Activated CD4-positive, alpha-beta memory T cell treated with anti-CD3 and anti-CD28 coated beads for 36 hours (primary cell): ENCODE measurements at places on chromosomes 4 and X. TPM values are rescaled to one million over a fixed set of nuclear protein-coding genes. Genes with fewer than 3 reads are reported as not detected.

MAGEC3 gene
- total RNA-seq, result not detected

DNA sequence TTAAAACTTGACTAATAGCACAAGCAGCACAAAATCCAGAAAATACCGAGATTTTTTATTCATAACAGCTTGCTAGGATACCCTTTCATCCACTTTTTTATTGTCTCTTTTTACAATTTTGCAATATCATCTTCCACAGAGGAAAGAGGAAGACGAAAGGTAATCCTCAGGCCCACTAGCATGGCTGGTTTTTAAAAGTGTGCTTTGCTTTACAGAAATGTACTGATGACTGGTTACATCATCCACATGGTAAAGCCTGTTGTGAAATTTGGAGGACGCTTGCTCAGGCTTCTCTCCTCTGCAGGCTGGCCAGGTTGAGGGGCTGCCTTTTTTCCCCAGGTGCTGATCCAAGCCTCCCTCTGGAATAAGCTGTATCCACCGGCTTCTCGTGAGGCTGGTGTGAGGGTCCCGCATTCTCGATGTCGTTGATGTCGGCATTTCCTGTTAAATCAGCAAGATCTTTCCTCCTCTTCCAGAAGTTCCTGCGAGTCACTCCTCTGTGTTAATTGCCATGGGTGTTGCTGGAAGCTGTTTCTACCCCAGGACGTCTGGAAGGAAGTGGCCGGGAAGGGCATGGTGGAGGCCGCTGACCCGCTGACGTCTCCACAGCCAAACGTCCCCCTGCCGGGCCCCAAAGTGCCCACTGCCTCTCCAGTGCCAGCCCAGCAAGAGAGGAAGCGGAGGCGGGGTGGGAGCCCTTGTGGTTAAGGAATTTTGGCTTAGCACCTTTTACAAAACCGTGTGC, 5.8 kb upstream of the DGKQ start:
- DNase-seq, result no peak

SYP gene
- total RNA-seq, result 5.4 TPM

BEND2 gene
- total RNA-seq, result not detected

GRCh38 chr4:151567056-151567455, 158.1 kb downstream of the FHIP1A start:
- no peak for DNase-seq

- no peak for DNase-seq
These were observed 19.9 kb upstream of the PCDH10 start for GRCh38 chr4:133129237-133129636.

DNA sequence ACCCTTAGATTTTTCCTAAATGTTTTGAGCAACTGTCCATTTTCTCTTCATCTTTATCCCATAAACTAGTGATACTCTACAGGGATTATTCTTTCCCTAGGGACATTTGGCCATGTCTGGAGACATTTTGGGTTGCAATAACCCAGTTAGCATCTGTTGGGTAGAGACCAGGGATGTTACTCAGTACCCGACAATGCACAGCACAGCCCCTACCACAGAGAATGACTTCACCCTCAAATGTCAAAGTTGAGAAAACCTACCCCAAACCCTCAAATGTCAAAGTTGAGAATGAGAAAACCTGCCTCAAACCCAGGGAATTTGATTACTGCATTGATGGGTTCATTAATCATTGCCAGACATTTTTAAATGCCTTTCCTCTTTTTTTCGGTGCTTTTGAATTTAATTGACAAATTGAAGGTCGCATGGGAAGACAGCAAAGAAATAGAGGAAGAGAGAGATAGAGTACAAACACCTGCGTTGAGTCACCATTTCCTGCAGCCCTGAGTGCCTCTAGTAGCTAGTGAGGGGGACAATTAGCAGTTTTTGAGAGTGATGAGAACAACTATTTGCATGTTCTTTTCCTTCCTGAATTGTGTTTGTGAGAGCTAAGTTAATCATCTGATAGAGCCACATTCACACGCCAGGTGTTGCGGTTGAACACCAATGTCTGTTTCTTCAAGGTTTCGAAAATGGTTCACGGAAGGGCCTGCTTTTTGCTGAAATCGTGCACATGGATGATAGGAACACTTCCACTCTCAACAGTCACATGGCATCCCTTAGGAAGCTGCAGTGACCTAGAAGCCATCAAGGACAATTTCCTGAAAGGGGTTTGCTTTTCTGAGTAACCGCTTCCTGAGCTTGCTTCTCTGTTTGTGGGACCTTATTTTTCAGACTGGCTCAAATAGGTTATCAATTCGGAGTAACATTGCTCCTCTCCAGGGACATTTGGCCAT, 203.9 kb upstream of the VCX3A start:
- no peak for DNase-seq

- DNase-seq, result no peak
These were observed 8.9 kb upstream of the UGT2A3 start for GRCh38 chr4:68960294-68961163.

DNA sequence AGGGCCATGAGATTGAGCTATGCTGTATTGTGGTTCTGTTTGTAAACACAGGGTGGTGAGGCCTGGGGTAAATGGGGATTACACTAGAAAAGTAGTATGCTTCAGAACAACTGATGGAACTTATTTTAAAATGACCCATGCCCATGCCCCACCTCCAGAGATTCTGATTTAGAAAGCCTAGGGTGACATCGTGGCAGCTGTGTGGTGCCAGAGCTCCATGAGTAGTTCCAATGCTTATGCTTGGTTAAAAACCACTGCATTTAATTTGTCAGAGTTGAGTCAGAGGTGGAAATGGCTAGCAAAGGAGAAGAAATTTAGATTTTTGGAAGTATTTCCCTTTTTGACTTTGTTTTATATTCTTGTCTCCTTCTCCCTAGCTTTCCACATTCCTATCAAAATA, 63.4 kb upstream of the PDE5A start:
- no peak for DNase-seq

DNA sequence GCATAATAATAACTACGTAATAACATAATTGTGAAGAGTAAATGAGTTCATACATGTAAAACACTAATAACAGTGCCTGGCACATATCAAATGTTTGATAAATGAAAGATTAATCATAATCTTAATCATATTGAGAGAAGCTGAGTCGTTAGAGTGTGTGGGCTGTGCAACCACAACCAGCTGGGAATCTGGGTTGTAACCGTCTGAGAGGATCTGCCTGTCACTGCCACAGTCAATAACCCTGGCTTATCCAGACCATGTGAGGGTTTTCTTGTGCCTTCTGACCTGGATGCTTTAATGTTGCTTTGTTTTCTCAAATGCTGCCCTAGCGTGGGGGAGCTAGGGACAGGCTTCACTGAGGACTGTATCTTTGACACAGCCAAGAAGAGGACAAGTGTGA, 73.9 kb downstream of the TRPC5 start:
- DNase-seq, result peak; percentile 8

NAP1L2 gene
- 3.1 TPM for total RNA-seq

NKX1-1 gene
- not detected for total RNA-seq

DNA sequence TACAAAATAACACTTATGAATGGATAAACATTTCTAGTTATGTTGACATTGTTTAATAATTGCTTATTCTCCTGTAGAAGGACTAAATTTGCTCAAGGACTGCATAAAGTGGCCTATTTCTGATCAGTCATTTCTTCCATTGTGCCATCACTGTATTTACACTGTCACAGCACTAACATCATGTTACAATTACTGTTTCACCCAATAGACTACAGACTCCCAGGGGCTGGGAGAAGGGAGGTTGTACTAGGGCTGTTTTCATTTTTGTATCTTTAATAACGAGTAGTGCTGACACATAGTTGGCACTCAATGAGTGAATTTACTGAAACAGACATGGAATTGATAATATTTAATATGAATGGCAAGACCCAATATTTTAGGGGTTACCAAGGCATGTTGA, 139.5 kb downstream of the SLC10A7 start:
- no peak for DNase-seq

GRCh38 chr4:83629945-83630721, 94.2 kb downstream of the GPAT3 start:
- DNase-seq, result no peak

GRCh38 chr4:56803471-56803870, 18.0 kb downstream of the SPINK2 start:
- DNase-seq, result no peak

ZNF518B gene
- total RNA-seq, result 14.7 TPM

DNA sequence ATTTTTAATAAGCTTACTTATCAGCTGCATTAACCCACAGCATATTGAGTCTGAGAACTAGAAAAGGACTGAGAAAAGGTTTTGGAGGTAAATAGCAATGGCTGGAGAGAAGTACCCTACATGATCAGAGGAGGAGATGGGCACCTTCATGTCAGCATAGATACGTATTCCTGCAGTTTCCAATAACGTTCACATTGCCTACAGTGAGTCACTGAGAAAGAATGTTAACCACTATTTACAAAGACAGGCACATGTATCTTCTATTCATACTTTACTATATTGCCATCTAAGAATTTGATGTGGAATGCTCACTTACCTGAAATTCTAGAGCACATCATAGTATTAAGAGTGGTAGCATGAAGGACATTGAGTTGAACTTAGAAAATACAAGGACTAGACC, 92.5 kb downstream of the TLL1 start:
- DNase-seq, result no peak

DNA sequence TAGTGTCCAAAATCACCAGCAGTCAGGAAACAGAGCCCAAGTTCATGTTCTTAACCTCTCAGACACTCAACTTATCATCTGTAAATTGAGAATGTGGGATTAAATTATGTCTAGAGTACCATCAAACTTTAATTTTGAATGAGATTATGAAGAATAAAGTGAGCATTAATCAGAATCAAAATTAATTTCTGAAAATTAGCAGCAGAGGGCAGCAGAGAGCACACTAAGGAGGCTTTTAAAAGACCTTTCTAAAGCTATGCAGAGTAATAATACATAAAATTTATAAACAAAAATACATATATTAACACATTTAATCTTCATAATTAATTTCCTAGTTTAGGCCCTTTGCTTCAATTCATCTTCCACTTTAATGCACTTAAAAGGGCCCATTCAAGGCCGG, 7.1 kb downstream of the TASL start:
- no peak for DNase-seq

DIPK2B gene
- total RNA-seq, result not detected

ZMAT1 gene
- 3.7 TPM for total RNA-seq

- no peak for DNase-seq
These were observed 35.2 kb downstream of the DTHD1 start for GRCh38 chr4:36316607-36317006.

DNA sequence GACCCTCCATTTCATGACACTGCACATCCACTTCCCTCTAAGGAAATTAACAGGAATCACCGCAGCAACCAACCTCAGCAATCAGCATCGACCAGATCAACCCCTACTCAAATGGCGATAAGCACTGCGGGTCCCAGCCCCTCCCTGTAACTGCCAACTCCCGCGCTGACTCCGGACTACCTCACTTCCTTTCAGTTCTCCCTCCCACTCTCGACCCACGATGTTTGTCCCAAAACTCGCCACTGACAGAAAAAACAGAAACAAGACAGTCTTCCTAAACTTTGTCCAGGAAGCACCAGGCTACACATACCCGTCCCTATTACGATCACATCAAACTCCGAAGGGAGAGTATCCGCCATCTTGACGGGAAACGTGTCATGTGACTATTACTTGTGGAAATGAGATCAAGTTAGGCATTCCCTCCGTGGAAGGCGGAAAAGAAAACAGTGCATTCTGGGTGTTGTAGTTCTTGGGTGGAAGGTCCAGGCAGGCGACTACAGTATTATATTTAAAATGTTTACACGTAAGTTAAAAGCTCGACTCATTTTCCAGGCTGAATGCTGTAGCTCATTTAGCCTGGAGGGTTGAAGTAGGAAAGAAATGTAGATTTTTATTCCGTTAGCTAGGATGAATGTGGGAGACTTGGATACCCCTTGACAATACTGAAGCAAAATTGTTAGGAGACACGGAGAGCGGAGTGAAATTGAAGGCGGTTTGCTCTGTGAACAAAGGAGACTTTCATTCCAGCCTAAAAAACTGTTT, at the start of gene CHM:
TSS of gene CHM (minus strand) at position 385 of the 762 bp plus-strand sequence. CDS start at position 359, 26 bp downstream.
- peak; percentile 68 for DNase-seq

- no peak for DNase-seq
These were observed 137.2 kb upstream of the ARHGEF9 start for GRCh38 chrX:63922221-63922620.

GAGE12F gene
- total RNA-seq, result not detected

NXF2 gene
- not detected for total RNA-seq

GRCh38 chrX:20498851-20499635, 232.3 kb upstream of the RPS6KA3 start:
- DNase-seq, result no peak

LRIT3 gene
- total RNA-seq, result 0.10 TPM

- DNase-seq, result no peak
These were observed 46.8 kb downstream of the UGT2A3 start for GRCh38 chr4:68904786-68905185.

DSPP gene
- not detected for total RNA-seq

GRCh38 chr4:164989471-164989870, 12.0 kb upstream of the TRIM61 start:
- DNase-seq, result no peak

GRCh38 chrX:48498374-48498809, 10.4 kb upstream of the PORCN start:
- DNase-seq, result no peak

ANAPC4 gene
- total RNA-seq, result 26.1 TPM

DNA sequence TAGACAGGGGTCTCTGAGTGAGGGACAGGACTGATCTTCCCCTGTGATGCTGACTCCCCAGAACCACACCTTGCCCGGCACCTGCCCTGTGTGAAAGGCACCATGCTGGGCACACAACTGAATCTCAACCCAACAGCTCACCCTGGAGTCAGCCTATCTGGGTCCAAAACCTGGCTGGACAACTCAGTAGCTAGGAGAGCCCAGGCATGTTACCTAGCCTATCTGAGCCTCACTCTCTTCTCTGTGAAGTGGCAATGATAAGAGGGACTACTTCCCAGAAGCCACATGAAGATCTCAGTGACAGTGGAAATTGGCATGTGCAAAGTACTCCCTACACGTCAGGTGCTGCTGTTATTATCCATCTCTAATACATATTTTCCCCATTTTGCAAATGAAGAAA, 44.8 kb upstream of the PPP2R2C start:
- no peak for DNase-seq

DNA sequence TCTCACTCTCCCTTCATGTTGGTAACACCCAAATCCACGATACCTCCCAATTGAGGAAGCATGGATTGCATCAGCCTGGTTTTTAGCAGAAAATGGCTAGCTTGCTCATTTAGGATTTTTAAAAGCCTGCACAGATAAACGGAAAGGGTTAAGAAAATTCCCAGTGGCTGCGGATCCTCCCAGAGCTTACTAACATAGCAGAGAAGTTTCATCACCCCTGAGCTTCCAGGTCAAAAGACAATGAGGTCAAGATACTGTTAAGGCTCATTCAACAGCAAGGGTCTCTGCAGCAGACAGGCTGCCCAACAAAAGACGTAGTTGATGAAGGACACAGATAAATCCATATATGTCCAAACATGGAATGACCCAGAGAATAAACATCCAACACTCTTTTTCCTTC, 220.2 kb downstream of the ASMT start:
- DNase-seq, result no peak

DNA sequence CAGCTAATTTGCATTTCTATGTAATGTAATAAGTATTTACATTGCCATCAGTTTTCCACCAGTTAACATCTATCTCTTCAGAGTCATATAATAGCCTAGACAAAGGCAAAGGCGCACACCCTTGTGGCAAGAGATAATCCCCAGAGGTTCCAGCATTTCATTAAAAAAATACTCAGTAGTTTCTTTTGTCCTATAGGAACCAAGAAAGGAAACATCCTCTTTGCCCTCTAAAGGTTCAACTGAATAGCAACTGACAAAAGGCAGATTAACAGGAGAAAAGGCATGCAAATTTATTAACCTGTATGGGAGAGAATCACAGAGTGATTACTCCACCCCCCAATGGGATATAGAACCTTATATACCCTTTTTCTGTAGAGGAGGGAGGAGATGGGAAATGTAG, 48.4 kb downstream of the MAGEB17 start:
- no peak for DNase-seq
